RKO (cell line): ENCODE measurements at places on chromosomes 3 and 15.
A peak's percentile ranks its signal among the peaks of the same experiment; 100 is the strongest.

DNA sequence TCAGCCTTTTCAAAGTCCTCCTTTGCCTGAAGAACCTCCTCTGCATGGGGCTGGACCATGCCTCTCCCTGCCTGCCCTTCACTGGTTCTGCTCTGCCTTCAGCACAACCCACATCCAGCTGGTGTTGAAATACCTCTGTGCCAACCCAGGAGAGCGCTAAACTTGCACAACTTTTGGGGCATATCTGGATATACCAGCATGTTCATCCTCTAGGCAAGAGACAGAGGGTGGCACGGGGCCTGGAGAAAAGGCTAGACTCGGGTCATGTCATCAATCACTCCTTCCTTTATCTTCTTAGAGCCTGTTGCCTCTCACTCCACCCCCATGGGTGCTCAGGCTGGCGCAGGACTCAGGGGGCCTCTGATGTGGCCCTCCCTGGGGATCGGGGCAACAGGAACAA, 4.8 kb downstream of the SEMA4B start:
- DNase-seq: no peak

DNA sequence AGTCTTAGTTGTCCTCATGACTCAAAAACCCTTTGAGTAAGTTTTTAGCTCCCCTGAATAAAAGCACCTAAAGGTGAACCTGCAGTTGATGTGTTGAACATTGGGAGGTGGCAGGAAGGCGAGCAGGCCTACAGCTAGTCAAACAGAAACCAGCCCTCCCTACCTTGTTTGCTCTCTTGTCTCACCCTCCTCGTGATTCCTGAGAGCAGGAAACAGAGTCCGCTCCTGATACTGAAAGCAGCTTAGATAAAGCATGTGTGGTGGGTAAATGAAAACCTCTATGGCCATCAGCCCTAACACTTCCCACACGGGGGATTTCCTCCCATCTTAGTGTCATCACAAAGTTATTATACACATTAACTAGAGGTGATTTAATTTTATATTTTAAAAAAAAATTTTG, 21.8 kb upstream of the CLDN18 start:
- DNase-seq: no peak

GRCh38 chr15:90479656-90480055, 50.1 kb upstream of the CRTC3 start:
- DNase-seq: no peak

DNA sequence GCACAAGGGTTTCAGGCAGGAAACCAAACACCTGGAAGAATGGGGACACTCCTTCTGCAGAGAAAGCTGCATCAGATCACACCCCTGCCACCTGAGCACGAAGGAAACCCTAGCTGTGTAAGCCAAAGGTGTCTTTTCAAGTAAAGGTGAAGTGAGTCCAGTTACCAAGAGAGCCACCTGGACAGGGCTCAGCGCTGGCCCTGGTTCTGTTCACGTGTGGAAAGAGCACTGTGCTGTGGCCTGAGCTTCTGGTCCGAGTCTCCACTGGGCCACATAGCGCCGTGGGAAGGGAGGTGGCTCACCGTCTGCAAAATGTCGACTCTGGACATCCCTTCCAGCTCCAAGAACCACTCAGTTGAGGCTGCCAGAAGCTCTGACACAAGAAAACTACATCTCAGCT, 151.1 kb downstream of the ADAMTS17 start:
- DNase-seq: no peak

- DNase-seq: no peak
Observed at GRCh38 chr3:40192628-40193027, 116.9 kb upstream of the EIF1B start.

GRCh38 chr3:149435996-149436885, 38.3 kb upstream of the TM4SF4 start:
- DNase-seq: peak; percentile 18

- peak; percentile 71 for DNase-seq
Observed at GRCh38 chr3:188578576-188579363, 424.8 kb downstream of the LPP start.

DNA sequence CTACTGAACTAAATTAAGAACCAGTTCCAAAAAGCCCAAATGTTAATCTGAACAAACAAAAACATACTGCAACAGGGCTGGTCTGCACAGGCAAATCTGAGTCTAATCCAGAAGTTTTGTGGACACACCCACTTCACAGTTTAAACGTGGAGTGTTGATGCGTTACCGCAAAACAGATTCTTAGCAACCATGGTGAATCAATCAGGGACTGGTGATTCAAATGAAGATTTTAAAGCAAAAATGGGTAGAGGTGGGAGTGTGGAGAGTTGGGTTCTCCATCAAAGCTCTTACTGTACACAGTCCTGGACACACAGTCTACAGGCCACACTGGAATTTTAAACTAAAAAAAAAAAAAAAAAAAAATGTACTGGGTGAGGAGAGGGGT, 5.2 kb downstream of the ANXA2 start:
- DNase-seq: peak; percentile 96

DNA sequence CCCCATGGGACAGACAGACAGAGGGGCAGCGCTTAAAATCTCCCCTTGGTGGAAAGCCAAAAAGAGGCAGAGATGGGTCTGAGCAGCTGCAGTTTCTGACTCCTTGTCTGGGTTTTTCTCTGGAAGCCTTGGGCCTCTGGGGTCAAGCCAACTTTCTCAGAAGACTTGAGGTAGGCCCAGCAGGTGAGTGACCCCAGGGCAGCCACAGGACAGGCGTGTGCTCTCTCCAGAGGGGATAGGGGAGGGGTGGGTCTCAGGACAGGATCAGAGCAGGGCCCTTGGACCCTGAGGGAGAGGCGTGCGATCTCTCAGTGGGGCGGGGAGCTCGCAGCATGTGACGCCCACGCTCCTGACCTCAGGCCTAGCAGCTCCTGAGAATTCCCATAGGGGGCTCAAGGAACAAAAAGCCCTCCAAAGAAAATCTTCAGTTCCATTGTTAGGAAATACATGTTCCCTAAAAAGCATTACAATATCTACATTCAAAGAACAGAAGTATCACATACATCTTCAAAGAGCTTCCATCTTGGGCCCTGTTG, 34.6 kb upstream of the DUSP7 start:
- DNase-seq: no peak

GRCh38 chr3:196558476-196558875, 9.9 kb downstream of the WDR53 start:
- DNase-seq: no peak

DNA sequence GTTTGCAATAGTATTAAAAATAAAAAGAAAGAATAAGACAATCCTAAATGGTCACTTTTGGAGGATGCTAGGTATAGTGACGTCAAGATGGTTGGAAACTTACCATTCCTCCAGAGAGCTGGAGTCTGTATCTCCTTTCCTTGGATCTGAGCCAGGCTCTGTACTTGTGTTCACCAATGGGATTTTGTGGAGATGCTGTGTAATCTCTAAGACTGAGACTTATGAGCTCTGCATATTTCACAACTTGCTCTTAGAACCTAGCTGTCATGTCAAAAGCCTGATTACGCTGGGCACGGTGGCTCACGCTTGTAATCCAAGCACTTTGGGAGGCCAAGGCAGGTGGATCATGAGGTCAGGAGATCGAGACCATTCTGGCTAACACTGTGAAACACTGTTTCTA, 126.8 kb upstream of the CLSTN2 start:
- DNase-seq: no peak

- no peak for DNase-seq
Observed at GRCh38 chr15:27271258-27271657, 300.3 kb downstream of the GABRG3 start.

- no peak for DNase-seq
Observed at GRCh38 chr15:62901087-62901486, 141.5 kb upstream of the TPM1 start.

DNA sequence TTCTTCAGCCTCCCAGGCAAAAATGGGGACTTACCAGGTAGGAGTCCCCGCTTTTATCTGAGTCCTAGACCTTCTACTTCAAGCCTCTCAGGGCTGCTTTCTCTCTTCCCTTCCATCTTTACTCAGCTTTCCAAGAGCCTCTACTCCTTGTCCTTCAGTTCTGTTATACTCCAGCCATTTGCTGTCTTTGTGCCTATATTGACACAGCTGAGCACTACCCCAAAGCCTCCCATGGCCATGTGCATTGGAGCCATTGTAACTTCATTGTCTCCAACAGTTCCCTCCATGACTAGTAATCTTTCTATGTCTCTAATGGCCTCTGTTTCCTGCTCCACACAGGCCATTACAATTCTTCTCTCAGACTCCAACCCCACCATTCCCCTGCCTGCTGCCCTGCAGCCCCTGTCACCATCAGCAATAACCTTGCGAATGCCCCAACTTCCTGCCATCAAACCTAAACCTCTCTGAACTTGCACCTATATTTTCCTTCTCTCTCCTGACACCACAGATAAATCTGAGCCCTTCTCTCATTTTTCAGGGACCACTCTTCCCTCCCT, 77.9 kb upstream of the ADPGK start:
- DNase-seq: no peak

GRCh38 chr3:73933585-73933984, 308.8 kb upstream of the PDZRN3 start:
- no peak for DNase-seq

DNA sequence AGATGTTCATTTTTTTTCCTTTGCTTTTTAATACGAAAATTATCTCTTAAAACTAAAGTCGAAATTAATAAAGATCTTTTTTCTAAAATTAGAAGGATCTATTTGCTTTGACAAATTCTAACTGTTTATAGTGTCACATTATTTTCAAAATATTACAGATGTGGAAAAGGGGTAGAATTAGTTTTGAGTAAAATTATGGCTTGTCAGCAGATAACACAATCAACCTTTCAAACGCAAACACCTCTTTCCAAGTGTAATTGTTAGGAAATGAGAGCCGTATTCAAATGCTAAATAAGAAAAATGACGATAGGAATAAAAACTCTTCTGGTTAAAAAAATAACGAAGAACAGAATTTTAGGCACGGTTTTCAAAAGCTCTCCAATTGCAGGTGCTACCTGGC, 704.7 kb downstream of the NLGN1 start:
- DNase-seq: no peak

DNA sequence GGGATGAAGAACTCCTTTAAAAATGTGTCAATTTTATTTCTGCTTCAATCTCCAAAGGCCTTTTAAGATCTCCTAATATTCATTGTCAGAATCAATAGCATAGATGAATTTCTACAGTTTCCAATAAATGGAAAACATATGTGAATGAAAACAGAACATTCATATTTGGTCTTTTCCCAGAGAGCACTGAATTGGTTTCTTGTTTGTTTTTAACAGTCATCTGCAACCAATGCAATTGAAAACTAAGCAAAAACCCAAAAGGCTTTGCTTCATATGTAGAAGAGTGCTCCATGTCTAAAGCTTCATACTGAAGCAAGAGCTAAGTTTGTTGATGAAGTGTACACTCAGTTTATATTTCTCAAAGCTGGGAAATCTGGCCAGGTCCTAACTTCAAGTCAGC, 426.5 kb upstream of the CDIN1 start:
- no peak for DNase-seq

DNA sequence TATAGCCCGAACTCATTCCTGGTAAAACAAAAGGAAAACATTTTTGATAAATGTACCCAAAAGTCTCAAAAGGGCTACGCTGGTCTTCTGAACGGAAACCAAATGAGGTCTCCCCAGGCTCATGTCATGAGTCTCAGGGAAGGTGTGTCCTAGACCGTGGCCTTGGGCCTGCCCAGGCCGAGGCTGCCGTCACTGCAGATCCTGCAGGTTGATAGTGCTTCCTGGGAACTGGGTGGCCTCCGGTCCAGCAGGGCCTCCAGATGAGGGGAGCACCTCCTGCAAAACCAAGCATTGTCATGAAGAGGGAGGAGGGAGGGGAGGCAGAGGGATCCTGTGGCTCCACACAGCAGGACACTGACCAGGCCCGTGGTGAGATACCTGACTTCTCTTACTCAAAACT, 37.5 kb downstream of the ZXDC start:
- DNase-seq: no peak

GRCh38 chr15:65248511-65249255, 37.4 kb upstream of the CILP start:
- DNase-seq: no peak

- DNase-seq: no peak
Observed at GRCh38 chr3:39499651-39500273, 32.3 kb downstream of the MOBP start.

- no peak for DNase-seq
Observed at GRCh38 chr15:64634027-64634426, 141.4 kb downstream of the RBPMS2 start.

GRCh38 chr15:22227411-22228100, 147.2 kb downstream of the OR4M2 start:
- DNase-seq: no peak
